GM23338 (cell line): ENCODE measurements at places on chromosomes 16 and 17. TPM values are rescaled to one million over a fixed set of nuclear protein-coding genes. Genes with fewer than 3 reads are reported as not detected.

The ADORA2B gene
- total RNA-seq: 7.9 and 13.1 TPM in 2 replicates

DNA sequence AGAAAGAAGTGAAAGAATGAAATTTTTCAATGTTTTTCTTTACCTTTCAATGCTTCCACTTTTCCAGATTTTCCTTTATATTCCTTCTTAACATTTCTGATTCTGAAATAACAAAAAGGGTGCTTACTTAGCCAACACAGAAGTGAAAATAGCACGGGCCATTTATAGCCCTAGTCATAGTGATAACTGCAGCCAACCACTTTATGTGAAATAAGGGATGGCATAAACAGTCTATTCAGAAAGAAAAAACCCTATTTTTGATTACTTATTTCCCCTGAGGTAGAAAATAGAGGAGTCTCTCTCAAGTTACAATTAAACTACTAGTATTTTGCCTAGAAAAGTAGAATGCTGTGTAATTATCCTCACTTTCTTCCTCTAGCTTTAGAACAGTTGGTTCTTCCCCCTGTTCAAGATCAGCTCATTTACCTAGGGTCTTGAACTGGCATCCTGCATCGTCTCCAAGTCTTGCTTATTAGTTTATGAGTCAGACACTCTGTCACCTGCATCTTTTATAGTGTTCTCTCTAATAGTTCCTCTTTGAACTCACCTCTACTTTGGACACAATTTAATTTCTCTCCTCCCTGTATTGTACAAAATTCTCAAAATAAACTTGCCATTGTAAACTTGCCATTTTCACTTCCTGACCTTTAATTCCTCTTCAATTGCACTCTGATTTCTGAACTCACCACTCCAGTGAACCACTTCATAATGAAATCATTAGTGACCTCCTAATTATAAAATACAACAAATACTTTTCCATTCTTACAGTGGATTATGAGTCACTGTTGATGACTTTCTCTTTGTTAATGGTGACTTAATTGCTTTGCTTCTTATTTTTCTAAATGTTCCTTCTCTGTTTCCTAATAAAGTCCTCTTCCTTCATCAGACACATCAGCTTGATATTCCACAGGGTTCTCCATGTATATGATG, 23.6 kb downstream of the ABCA6 start:
- H3K27ac ChIP-seq: no peak overlapping the region
- no peaks in the 10 kb centered on the region for H3K36me3 ChIP-seq
- no peaks in the 10 kb centered on the region for H3K4me1 ChIP-seq
- no peaks in the 10 kb centered on the region for H3K27me3 ChIP-seq
- no peak overlapping the region for H3K4me3 ChIP-seq

DNA sequence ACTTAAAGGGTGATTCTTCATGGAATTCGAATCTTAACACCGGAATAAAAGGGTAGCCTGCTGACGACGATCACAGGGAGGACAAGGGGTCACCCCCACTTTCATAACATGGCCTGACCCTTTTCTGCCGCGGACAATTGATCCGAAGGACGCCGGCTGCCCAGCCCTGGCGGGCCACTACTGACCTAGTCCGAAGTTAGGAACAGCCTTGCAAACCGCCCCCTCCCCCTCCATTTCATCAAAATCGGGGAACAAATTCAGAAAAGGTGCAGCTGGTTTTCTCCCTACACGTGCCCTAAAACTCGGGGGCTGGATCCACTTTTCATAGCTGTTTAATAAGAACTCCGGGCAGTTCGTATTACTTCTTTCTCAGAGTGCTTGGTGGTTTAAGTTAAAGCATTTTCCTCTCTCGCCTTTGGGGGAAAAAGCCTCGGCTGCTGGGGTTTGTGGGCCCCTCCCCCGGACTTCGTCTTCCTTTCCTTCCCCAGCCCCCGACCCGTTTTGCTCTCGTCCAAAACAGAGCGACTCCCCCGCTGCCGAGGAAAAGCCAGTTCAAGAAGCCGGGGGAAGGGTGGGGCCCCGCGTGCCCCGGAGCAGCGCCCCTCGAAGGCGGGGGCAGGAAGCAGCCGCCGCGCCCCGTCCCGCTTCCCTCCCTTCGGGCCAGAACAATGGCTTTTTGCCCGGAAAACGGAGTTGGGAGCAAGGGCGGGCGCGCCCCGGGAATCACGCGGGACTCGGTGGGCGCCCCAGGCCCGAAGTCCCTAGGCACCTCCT, 641 bp upstream of the CBX2 start:
- H3K4me1 ChIP-seq: peaks cover 23% of the 10 kb centered on the region
- peak; percentile 87 for DNase-seq
- peak overlapping the region; percentile 83 for H3K27ac ChIP-seq
- peaks cover 12% of the 10 kb centered on the region for H3K27me3 ChIP-seq
- H3K36me3 ChIP-seq: peaks cover 8% of the 10 kb centered on the region; the same call in 1 of the 2 replicates

DNA sequence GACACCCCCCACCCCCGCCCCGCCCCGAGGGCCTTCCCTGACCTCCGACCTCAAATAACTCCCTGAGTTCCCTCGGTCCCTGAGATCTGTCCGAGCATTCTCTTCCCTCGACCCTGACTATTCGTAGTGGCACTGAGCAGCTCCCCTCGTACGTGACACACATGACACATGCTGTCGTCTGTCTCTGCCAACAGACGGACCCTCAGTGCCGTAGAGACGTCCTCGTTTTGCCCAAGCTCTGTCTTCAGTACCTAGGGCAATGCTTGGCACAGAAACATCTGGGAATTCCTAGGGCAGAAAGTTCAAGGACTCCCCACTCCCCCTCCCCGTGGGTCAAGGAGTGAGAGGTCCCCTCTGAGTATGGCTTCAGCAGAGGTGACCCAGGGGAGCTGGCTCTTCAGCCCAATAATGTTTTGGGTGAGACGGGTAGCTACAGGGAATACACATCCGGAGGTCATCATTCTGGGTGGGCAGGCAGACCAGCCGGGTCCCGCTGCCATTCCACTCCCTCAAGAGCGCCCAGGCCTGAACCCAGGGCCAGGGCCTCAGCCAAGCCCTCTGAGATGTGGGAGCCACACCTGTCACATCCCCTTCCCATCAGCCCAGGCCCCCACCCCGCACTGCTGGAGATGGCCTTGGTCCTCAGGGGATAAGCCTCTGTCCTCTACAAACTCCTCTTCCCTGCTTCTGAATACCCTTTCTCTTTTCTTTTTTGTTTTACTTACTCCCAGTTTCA, 671 bp upstream of the FADS6 start:
- H3K27ac ChIP-seq: no peak overlapping the region
- H3K4me1 ChIP-seq: 0 out of 2 replicates have a peak, but pooled peaks cover 3% of the 10 kb centered on the region
- H3K27me3 ChIP-seq: peaks cover 65% of the 10 kb centered on the region
- H3K4me3 ChIP-seq: peak overlapping the region; percentile 76
- no peaks in the 10 kb centered on the region for H3K36me3 ChIP-seq

DNA sequence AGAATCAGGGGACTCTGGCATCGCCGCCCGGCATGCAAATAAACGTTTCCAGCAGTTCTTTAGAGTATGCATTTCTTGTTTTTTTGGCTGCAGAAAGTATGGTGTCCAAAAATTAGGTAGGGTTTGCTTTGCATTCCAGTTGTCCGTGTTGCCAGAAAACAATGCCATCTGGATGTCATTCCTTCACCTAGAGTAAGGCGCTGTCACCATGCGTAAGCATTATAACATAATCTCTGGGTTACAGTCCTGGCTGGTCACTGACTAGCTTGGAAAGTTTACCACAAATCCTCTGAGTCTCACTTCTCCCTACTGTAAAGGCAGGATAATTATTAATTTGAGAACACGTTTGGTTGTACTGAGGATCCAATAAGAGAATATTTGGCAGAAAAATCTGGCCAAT, 457.7 kb downstream of the XYLT1 start:
- no peak overlapping the region for H3K27ac ChIP-seq
- H3K4me1 ChIP-seq: no peaks in the 10 kb centered on the region
- no peaks in the 10 kb centered on the region for H3K36me3 ChIP-seq
- H3K27me3 ChIP-seq: no peaks in the 10 kb centered on the region

GRCh38 chr17:56918916-56919315, 5.1 kb upstream of the TRIM25 start:
- no peak overlapping the region for H3K4me3 ChIP-seq
- H3K36me3 ChIP-seq: no peaks in the 10 kb centered on the region
- H3K4me1 ChIP-seq: peaks cover 8% of the 10 kb centered on the region
- H3K27me3 ChIP-seq: peaks cover 20% of the 10 kb centered on the region
- H3K27ac ChIP-seq: no peak overlapping the region

- DNase-seq: peak; percentile 61
- no peaks in the 10 kb centered on the region for H3K36me3 ChIP-seq
- H3K27me3 ChIP-seq: peaks cover 61% of the 10 kb centered on the region
- H3K27ac ChIP-seq: no peak overlapping the region
These were observed 8.1 kb downstream of the C1QL1 start for GRCh38 chr17:44959821-44960531.

- H3K4me1 ChIP-seq: no peaks in the 10 kb centered on the region
- no peaks in the 10 kb centered on the region for H3K36me3 ChIP-seq
- no peak overlapping the region for H3K27ac ChIP-seq
These were observed 61.5 kb downstream of the DHRS7C start for GRCh38 chr17:9729735-9730420.

GRCh38 chr16:2470234-2470601, 879 bp upstream of the NTN3 start:
- no peak overlapping the region; the same call in 1 of the 2 replicates for H3K4me3 ChIP-seq
- H3K27me3 ChIP-seq: peaks cover 65% of the 10 kb centered on the region
- no peak overlapping the region for H3K27ac ChIP-seq
- peaks cover 15% of the 10 kb centered on the region for H3K4me1 ChIP-seq

GRCh38 chr17:11272191-11272590, 31.2 kb downstream of the SHISA6 start:
- H3K4me1 ChIP-seq: no peaks in the 10 kb centered on the region
- H3K36me3 ChIP-seq: no peaks in the 10 kb centered on the region
- H3K27me3 ChIP-seq: no peaks in the 10 kb centered on the region
- no peak overlapping the region for H3K4me3 ChIP-seq
- H3K27ac ChIP-seq: no peak overlapping the region

DNA sequence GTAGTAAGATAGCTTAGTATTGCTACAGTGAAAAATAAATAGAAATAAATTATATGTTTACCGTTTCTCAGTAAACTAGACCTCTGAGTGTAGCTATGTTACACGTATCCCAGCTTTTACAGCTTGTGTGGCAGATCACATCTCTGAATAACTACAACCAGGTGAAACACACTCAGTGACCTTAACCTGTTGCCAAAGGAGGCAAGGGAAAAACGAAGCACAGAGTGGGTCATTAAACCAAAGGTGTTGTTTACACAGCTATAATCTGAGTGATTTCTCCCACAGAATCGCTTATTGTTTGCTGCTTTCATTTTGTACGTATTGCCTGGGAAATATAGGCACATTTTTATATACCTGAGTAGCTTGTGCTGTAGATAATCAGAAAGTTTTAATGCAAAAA, 688.2 kb upstream of the KIF2B start:
- H3K4me1 ChIP-seq: peaks cover 5% of the 10 kb centered on the region; the same call in 1 of the 2 replicates
- H3K27me3 ChIP-seq: no peaks in the 10 kb centered on the region
- DNase-seq: no peak
- H3K4me3 ChIP-seq: no peak overlapping the region

The NTN1 gene
- total RNA-seq: 2.6 and 3.0 TPM in 2 replicates
